ENCODE measurements at places on chromosomes 16 and 17.

DNA sequence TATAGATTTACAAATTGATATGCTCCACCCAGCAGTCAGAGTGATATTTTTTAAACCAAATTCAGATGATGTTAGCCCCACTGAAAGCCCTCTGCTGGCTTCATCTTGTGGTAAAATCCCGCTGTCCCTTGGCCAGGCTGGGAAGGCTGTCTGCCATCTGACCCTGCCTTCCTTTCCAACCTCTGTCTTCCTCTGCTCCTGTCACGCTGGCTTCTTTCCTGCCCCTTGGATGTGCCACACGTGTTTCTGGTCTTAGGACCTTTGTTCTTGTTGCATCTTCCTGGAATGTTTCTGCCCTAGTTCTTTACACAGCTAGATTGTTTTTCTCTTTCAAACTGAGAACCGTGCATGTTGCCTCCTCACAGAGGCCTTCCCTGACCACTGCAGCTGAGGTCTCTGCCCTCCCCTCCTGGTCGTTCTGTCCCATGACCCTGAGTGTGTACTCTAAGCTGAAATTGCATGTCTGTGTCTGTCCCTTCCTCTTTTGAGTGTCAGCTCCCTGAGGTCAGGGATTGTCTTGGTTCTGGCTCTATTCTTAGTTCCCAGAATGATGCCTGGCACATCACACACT is 11.4 kb downstream of the NT5M start:
- DNase-seq, result no peak

DNA sequence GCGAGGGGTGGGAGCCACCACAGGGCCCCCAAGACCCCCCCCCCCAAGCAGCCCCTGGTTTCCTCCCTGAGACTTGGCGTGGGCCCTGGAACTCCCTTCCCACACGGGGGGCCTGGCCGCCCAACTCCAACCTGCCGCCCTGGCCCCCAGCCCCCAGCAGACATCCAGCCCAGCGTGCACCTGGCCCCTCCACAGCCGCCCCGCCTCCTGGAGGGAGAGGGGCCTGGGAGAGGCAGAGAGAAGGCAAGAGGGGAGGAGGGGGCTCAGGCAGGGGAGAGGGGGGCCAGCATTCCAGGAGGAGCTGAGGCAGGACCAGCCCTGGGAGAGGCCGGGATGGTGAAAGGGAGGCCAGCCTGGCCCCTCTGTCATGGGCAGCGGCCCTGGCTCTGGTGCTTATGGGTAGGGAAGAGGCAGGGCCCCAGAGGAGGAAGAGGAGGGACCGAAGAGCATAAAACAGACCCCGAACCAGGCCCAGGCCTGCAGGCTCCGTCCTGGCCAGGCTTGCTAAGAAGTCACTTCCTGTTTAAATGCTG is 16.7 kb downstream of the IL34 start:
- DNase-seq, result no peak

GRCh38 chr17:40612599-40613244 is 34.9 kb downstream of the SMARCE1 start:
- peak; percentile 88 for DNase-seq

DNA sequence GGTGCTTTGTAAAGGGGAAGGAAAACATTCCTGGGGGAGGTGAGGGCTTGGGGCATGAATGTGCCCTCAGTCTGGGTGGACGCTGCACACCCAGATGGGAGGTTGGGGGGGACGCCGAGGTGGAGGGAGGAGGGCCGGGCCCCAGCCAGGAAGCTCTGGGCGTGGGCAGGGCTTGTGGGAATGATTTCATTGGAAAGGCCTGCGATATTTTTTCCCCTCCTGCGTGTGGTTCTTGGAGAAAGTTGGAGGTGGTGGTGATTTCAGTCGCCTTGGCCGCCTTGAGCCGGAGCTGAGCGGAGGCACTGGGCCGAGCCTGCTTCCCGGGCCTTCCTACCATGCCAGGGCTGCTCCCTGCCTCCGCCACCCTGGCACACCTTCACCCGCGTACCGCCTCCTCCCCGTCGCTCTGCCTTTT is 26.4 kb upstream of the CLEC18A start:
- DNase-seq, result no peak

DNA sequence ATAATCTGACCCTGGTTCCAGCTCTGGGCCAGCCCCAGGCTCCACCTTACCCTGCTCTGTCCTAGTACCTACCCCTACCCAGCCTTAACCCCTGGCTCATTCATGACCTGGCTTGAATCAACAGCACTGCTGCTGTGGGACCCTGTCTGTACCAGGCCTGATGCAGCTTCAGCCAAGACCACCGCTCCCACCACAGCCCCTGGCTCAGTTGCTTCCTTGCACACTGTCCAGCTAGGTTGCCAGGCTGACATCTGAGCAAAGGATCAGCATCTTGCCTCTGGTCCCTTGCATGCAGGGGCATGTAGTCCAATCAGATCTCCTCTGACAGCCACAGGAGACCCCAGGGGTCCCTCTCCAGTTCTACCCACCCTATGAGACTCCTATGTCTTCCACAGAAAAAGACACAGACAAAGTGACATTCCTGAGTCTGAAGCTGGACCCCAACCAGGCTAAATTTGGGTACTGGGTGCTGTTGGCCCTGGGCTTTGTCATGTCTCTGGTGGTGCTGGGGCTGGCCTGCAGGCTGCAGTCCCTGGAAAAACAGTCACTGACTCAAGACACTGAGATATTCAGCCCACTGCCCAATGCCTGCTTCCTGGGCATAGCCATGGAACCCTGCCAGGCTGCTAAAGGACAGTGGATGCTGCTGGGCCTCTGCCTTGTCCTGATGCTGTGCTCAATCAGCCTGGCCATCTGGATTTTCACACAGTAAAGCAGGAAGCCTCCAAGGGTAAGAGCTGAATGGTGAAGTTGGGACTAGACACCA is 3.9 kb upstream of the KCNH6 start:
- DNase-seq, result no peak

DNA sequence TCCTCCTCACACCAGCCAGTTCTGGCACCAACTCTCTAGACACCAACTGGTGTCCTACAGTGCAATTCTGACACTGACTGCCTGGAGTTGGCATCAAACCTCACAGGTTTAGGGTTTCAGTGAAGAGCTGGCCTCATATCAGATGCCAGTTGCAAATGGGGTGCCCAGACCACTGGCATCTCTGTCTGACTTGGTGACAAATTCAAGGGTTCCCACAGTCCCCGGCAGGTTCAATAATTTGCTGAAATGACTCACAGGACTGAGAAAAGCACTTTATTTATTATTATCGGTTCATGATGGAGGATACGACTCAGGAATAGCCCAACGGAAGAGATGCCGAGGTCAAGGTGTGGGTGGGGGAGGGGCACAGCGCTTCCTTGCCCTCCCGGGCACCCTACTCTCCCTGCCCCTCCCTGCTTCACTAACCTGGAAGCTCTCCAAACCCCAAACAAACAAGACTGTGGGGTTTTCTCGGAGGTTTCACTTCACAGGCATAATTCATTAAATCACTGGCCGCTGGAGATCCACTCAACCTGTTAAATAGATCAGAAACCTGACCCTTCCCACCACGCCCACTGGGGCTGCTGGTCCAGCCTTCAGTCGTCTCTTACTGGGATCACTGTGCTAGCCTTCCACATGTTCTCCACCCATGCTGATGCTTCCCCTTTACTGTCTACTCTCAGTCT is 1.7 kb upstream of the NLRP1 start:
- no peak for DNase-seq

DNA sequence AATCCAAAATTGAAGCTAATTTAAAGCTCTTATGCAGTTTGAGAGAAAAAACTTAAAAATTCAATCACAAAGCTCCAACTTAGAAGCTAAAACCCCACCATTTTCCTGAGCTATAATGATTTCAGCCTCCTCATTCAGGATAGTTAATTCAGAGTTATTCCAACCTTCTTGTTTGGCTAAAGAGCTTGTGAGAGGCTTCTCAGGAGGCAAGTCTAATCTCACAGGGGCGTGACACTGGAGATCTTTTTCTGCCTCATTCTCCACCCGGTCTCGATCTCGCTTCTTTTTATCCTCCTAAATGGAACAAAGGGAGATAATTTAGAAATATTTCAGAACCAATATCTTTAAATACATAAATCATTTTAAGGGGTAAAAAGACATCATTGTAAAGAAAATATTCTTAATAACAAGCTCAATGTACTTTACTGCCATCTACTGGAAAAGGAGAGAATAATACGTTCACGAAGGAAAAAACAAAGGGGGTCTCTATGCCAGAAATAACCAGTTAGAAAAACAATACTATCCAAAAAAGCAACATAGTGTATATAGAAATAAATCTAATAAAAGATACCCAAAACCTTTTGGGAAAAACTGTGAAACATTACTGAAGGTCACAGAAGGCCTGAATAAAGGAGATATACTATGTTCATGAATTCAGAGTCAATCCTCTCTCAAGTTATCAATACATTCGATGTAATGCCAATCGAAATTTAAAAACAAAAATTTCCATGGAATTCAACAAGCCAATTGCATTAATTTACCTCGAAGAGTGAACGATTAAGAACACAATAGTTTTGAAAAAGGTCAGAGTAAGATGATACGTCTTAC is 13.9 kb downstream of the BRD7 start:
- DNase-seq, result no peak

- DNase-seq, result no peak
These were observed 197.0 kb downstream of the MAF start for GRCh38 chr16:79403534-79403933.

GRCh38 chr16:23694644-23695373 is 16.1 kb downstream of the PLK1 start:
- DNase-seq, result no peak

GRCh38 chr17:33045216-33045615 is 53.6 kb downstream of the SPACA3 start:
- DNase-seq, result no peak

DNA sequence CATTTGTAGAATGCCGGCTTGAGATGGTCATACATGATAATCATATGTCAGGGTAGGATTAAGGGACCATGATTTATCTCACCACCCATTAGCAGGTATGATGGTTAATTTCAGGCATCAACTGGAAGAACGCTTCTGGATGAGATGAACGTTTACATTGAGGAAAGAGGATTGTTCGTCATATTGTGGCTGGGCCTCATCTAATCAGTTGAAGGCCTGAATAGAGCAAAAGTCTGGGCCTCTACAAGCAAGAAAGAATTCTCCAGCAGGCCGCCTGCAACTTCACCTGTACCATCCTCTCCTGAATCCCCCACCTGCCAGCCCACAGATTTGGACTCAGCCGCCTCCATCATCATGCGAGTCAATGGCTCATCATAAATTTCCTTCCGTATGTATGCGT is 30.6 kb upstream of the XYLT1 start:
- no peak for DNase-seq

DNA sequence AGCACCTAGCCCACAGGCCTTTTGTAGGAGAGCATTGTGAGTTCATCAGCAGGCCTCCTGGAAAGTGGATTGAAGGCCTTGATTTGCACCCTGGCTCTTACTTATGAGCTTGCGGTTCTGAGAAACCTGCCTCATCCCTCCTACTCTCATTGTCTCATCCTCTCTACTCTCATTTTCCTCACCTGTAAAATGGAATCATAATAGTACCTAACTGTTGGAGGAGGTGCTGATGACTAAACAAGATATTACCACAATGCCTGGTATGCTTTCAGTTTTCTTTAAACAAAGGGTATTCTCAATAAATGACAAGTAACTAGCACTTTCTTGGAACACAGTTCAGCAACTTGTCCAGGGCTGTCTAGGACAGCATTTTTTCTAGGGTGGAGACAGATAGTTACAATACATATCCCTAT is 243.1 kb upstream of the MAF start:
- no peak for DNase-seq
